ENCODE measurements at places on chromosomes 13 and 19.
A peak's percentile ranks its signal among the peaks of the same experiment; 100 is the strongest.

DNA sequence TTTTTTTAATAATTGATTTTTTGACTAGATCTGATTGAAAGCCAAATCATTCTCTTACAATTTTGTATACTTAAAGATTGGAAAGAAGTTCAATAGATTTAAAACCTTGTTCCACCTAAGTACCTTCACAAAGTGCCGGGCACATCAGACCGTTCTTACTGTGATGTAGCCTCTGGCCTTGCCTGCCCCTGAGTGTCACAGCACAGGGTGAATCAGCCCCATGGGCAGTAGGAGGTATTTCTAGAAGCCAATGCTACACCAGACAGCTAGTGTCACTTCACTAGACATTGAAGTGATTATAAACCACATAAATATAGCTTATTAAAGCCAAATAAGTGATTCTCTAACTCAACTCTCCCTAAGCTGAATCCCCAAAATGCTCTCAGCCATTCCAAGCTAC lies 131.3 kb downstream of the LACC1 start:
- no peak for DNase-seq

DNA sequence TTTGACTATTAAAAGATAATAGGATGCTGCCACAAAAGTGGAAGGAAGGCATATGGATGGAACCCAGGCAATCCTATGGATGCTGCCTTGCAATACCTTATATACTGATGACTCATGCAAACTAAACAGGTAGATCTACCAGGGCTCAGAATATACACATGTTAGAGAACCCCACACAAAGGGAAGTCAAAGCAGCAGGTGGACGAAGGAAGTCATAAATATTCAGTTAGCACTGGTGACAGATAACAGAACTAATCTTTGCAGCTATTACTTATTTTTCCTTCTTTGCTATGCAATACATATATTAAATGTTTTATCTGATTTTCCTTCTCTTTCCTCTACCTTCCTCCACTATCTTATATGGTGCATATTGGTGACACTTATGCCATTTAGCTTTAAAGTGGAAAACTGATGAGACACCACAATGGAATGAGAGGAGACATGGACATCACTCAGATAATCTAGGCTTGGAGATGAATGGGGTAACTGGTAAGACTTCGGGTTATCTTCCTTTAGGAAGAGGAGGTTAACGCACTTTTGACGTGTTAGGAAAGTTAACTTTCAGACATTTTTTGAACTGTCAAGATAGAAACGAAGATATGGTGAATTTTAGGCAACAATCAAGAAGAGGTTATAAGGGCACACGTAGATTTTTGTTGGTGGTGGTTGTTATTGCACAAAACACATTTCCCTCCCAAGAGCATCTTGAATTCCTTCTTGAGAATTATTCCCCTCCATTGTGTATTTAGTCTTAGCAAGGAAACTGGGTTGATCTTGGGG lies 39.8 kb upstream of the MBNL2 start:
- no peak for DNase-seq

DNA sequence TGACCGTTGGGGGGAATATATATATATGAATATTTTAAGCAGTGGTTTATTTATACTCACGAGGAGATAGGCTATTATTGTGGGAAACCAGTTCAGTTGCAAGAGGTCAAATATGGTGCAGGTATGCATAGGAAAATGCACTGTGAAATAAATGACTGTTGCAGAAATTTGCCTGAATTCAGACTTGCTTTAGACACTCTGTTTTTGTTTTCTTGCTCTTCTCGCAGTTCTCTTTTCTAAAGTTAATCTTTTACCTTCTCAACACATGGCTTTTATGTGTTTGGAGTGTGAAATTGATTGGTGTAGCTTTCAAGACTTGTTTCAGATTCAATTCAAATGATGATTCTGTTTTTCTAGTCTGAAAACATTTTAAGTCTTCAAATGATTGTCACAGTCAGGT lies 109.7 kb downstream of the LRCH1 start:
- DNase-seq, result no peak

DNA sequence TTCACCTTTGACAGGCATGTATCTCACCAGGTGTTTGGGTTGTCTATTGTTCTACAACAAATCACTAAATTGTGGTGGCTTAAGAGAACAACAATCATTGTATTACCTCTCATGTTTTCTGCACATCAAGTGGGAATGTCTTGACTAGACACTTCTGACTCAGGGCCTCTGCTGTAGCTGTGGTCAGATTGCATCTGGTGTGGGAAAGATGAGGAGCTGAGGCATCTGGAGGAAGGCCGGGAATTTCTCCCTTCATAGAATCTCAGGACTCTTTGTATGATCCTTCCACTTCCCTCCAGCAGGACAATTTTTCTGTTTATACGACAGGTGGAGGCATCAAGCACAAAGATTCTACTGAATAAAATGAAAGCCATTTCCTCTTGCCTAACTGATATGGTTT lies 511.8 kb upstream of the NBEA start:
- no peak for DNase-seq

DNA sequence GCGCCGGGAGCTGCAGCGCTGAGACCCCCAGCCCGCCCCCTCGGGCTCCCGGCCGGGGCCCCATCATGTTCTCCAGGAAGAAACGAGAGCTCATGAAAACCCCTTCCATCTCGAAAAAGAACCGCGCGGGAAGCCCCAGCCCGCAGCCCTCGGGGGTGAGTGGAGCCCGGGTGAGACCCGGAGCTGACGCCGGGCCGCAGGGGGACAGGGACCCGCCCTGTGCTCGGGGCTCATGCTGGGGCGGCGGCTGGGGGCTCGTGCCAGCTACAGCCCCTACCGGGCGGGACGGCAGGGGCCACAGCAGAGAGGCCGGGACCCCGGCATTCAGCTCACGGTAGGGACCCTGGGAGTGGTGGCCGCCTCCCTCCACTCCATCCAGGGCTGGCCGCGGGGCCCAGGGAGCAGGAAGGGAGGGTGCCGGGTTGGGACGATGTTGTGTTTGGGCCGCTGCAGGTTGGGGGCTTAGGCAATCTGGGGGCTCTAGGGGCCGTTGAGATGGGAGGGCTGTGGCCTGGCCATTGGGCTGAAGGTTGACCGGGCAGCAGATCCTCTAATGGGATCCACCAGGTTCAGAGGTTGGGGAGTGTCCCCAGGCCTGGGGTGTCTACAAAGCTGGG lies 482 bp downstream of the ARHGAP45 start:
- DNase-seq, result no peak

DNA sequence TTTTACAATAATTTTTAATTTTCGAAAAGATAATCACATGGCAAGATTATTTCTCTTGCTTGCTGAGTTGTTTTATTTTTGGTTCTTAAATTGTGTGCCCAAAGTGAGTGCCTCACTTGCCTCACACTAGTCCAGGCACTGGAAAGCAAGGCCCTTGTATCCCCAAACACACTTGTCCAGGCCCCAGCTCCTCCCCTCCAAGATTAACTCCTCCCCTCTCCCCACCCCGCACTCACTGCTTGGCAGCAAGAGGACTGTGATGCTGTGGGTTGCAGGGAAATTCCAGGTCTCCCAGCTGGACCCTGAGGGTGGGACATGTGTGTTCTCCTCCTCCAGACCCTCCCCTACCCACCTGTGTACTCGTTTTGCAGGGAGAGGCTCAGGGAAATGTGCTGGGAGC lies 3.9 kb downstream of the SIGLEC12 start:
- DNase-seq, result no peak

- DNase-seq, result no peak
These were observed 2.1 kb upstream of the PNPLA6 start for GRCh38 chr19:7533281-7533885.

GRCh38 chr19:8109455-8109854 lies 39.9 kb downstream of the FBN3 start:
- DNase-seq, result no peak

DNA sequence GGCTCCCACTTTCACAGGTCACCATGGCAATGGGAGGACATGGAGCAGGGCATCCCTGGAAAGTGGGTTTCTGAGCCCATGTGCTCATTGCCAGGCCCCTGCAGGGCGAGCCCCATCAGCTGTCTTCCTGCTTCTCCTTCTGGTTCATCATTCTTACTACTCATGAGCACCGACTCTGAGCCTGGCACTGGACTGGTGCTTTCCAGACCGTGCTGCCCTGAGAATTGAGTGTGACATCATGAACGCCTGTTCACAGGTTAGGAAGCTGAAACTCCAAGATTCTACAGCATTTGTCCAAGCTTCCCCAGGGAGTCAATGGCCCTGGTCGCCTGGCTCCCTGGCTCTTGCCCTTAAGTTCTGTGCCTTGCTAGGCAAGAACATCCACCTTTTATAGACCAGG lies 210.4 kb upstream of the ZNF536 start:
- DNase-seq, result no peak

DNA sequence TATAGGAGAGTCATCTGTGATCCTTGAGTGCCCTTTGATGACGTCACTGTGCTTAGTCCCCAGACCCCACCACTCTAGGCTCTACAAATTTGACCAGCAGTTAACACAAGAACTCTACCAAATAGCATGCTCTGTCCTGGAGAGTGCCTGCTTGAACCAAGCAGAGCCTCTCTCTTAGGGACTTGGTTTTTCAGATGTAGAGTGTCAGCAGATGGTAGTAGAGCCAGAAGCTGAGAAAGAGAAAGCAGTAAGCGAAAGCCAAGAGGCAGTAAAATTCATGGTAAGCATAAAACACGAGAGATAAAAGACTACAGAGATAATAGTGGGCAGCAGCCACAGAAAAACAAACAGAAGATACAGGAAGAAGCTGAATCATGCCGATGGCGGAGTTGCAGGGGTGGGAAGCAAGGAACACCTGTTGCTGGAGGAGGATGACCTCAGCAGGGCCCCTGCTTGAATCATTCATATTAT lies 193.3 kb downstream of the SLC7A1 start:
- DNase-seq, result no peak

DNA sequence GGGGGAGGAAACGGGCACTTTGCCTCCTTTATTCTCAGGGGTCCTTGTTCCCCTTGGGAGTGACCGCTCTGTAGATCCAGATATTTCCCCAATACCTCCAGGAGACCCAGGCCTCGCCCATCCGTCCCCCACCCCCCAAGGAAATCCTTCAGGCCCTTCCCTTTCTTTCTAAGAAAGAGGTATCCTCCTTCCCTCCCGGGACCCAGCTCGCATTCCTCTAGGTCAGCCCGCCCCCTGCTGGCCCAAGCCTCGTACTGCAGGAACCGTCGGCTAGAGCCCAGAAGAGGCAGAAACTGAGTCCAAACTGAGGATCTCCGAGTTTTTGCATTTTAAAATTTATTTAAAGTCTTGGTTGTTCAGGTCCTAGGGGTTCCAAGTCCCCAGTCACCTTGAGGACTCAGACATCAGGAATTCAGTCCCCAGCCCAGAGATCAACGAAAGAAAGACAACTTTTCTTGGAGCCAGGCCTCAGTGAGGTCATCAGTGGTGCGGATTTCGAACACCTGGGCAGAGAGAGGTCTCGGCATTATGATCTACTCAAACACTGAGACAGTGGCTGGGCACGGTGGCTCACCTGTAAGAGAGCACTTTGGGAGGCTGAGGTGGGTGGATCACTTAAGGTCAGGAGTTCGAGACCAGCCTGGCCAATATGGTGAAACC lies 7.5 kb upstream of the LRFN1 start:
- DNase-seq, result peak; percentile 80
